ENCODE measurements at places on chromosomes 3 and 15.
A peak's percentile ranks its signal among the peaks of the same experiment; 100 is the strongest.

GRCh38 chr3:7573330-7573729 is 712.4 kb downstream of the GRM7 start:
- DNase-seq = no peak

DNA sequence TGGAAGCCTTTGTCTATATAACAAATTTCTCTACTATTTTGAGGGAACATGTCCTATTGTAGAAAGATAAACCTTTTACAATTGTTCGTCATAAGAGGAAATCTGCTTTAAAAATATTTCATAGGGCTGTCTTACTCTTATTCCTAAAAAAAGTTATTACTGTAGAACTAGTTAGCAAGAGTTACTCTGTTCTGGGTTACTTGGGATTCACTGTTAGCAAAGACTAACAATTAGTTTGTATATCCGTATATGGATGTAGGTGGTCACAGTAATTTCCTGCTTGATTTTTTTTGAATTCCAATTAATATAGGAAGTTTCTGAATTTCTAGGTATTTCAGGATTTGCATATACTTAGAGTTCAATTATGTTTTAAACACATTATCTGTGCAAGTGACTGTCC is 413.5 kb downstream of the RBMS3 start:
- DNase-seq = no peak

DNA sequence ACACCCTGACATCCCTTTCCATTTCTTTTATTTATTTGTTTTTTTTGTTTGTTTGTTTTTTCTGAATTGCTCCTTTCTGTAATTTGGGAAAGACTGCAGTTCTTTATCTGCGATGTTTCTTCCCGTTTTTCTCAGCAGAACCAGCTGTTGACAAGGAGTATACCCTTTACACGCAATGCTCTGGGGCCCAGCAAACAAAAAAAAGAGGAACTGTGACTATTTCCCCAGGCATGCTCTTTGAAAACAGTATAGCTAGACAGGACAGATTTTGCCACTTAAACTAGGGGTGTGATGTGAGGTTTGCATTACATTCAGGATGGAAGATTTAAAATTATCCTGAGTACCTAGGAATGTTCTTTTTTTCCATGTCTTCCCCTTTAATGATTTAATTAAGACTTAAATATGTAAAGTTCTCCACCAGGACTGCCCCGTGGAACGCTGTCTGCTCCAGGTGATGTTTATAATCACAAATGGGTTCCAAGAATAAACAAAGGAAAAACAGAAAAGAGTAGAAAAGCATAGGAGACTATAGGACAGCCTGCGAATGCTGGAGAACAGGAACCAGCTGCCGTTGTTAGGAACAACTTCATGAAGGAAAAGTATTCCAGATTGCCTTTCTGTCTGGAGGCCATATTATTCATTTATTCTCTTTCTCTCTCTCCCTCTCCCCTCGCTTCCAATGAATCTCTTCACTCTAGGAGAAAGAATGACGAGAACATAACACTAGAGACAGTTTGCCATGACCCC is 43.3 kb downstream of the TGFBR2 start:
- DNase-seq = no peak

DNA sequence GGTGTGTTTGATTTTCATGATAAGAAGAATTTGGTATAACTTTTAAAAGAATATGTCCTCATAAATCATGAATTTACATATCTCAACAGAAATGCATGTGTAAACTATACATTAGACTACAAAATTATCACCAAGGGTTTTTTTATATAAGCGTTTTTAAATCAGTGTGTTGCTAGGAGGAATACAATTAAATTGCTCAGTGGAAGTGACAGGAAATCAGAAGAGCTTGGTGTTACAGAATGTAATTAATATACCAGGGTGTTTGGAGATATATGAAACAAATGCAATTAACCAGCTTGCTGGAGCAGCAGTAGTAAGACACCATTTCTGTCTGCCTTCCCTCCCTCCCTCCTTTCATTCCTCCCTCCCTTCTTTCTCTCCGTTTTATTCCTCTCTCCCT is 2.4 kb downstream of the ROBO2 start:
- DNase-seq = no peak

GRCh38 chr15:57451555-57451954 is 75.2 kb downstream of the CGNL1 start:
- DNase-seq = no peak

- no peak for DNase-seq
Measured at GRCh38 chr15:38430106-38430760, 23.7 kb upstream of the FAM98B start.

GRCh38 chr3:156732715-156733421 is 58.5 kb downstream of the TIPARP start:
- no peak for DNase-seq

- no peak for DNase-seq
Measured at GRCh38 chr3:172557515-172558220, 34.4 kb upstream of the TNFSF10 start.

GRCh38 chr3:39379778-39380155 is 3.4 kb upstream of the SLC25A38 start:
- DNase-seq = no peak

GRCh38 chr3:162007722-162008121 is 511.1 kb downstream of the OTOL1 start:
- no peak for DNase-seq

DNA sequence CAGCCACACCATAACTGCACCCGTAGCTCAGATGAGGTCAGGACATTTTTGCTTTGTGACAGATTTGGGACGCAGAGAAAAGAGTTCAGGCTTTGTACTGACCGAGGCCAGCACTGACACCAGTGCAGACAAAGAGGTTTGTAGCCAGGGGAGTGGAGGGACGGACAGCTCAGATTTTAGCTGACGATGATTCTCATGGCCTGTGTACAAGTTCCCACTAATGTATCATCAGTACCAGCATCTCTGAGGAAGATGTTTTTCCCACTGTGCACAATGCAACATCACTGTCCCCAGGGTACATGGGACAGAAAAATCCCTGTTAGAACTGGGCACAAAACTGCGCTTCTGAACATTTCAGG is 112.7 kb downstream of the SLCO3A1 start:
- DNase-seq = no peak

- DNase-seq = no peak
Measured at GRCh38 chr3:122989856-122990575, 37.5 kb downstream of the SEMA5B start.

DNA sequence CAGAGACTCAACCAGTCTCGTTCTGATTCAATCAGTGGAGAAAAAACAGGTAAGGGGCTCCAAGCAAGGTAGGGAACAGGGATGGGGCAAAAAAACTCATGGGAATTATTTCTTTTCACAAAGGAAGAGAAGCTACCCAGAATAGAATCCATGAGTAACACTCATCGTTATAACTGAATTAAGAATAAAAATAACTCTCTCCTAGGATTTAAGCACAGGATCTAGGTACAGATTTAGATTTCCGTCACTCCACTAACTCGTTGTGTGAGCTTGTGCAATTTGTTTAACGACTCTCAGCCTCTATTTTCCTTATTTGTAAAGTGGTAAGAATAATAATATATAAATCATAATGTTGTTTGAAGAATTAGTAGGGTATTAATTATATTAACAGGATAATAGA is 68.6 kb downstream of the ADAMTS9 start:
- no peak for DNase-seq

DNA sequence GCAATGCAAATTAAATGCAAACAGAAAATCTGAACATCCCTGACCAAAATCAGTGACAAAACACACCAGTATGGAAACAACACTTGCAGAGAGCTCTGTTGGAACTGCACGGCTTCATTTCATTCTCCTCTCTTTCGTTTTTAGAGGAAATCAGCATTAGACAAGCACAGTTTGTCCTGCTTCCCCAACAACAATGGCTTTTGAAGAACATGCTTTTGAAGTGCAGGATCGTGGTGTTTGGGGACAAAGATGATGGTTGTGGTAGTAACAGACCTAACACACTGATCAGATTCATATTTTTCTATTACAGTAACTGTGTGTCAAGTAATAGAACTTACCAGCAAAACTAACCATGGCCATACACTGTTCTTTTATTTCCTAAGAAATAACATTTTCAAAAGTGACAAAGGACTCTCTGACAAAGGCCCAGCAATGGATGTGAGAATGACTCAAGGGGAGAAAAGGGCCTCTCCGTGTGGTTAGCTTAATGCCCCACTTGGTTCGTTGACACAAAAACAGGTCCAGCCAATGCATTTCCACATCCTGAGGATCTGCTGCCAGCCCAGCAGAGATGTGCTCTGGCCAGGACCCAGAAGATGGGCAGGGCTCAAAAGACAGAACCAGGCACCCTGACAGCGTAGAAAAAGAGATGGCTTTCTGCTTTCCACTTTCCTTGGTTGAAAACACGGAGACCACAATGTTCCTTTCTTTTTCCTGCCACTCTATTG is 84.1 kb downstream of the CCNL1 start:
- no peak for DNase-seq

DNA sequence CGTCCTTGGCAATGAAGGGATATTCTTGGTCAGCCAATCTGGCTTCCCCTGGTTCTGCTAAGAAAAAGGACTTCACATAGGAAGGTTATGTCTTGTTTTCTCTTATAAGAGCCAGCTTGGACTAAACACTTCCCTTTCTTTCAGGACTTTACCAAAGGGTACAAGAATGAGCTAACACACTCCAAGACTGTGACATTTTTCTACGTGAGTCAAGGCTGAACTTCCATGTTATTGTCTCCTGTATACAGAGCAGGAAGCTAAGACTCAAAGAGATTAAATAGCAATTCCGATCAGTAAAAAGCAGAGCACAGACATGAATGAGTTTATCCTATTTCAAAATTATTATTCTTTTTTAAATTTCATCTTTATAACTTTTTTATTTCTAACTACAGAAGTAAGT is 63.3 kb upstream of the STT3B start:
- no peak for DNase-seq

DNA sequence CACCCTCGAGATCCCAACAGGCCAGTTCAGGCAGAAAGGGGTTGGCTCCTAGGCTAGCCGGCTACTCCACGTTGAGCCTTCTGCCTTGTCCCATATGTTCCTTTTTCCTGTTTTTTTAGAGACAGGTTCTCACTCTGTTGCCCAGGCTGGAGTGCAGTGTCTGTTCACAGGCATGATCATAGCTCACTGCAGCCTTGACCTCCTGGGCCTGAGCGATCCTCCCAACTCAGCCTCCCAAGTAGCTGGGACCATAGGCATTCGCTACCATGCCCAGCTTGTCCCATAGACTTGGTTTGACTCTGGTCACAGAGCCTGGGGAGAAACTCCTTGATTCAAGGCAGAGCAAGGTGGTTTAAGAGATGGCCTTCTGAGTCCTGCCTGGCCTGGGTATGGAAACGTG is 32.3 kb downstream of the ZNF710 start:
- DNase-seq = no peak

- DNase-seq = peak; percentile 33
Measured at GRCh38 chr15:60507596-60508424, 28.9 kb upstream of the ICE2 start.

- DNase-seq = no peak
Measured at GRCh38 chr3:144229330-144229729, 257.7 kb downstream of the DIPK2A start.

DNA sequence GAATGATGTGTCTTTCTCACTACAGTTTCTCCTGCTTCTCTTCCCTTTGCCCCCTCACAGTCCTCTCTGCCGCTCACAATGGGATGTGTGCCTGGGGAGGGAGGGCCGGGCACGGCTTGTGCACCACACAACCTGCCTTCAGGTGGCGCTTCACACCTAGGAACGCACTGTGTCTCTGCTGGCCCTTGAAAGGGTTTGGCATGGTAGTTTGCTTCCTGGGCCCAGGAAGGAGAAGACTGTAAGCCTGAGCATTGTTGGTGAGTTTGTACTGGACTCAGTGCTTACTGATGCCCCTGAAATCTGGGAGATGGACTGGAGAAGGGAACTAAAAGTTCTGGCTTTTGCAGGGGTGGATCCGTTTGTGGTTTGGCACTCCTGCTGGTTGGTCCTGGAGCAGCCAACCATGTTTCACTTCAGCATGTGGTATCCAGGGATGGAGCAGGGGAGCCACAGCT is 9.2 kb downstream of the ALPK3 start:
- no peak for DNase-seq

- no peak for DNase-seq
Measured at GRCh38 chr15:70093070-70093469, 4.6 kb downstream of the TLE3 start.

DNA sequence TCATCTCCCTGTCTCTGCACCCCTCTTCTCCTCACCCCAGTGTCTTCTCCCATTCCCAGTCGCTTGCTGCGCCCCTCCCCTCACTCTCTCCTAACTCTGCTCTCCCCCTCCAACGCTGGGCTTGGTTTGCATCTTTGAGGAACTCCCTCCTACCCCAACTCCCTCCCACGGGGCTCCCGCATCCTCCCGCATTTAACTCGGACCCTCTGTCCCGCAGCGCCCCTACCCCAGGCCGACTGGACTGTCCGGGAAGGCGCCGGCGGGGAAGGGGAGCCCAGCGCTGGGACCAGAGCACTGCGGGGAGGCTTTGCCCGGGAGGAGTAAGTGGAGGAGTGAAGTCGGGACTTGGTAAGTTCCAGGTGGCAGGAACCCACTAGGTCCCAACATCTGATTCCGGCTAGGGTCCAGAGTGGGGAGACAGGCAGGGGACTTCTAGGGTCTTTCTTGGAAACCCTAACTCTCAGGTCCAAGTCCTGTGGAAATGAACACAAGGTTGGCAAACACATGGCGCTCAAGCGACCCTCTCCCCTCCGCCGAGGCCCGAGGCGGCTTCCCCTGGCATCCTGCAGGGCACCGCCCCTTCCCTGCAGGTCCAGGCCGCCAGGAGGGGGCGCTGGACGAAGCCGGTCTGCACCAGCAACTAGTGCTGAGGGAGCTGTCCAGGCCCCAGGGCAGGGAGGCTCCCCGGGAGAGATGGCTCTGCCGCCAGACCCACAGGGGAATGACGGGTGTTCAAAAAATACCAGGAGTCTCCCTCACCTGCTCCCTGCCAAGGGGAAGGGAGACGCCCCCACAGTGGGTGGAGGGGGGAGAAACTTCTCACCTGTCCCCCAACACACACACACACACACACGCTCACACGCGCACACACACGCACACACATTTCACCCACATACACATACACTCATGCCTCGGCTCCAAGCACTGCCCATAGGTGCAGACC is 53.2 kb downstream of the LHFPL4 start:
- DNase-seq = peak; percentile 93

DNA sequence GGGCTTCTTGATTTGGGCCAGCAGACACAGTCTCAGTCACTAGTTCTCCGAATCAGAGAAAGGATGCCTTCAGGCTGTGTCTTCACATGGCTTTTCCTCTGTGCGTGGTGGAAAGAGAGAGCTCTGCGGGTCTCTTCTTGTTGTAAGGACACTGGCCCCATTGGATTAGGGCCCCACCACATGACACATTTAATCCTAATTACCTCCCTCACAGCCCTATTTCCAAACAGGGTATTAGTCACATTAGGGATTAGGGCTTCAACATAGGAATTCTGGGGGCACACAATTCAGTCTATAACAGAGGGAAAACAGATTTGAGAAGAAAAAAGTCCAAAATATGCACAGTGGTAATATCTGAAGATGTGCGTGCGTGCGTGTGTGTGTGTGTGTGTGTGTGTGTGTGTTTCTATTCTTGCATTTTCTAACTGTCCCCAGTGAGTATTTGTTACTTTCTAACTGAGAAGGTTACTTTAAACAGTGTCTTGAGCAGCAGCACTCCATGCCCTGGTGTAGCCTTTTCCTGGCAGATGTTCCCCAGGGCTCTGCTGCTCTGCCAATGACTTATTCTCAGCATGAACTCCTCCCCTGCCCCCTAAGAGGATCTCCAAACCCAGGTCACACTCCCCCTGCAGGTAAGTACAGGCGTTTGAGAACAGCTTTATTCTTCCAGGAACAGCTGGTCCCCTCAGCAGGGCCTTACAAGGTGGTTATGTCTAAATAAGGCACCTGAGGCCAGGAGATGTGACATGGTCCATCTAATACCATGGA is 72.9 kb downstream of the RPL39L start:
- DNase-seq = peak; percentile 12

- DNase-seq = no peak
Measured at GRCh38 chr3:138657508-138657907, 48.9 kb downstream of the FAIM start.
